ENCODE measurements at places on chromosomes 7 and 10.

DNA sequence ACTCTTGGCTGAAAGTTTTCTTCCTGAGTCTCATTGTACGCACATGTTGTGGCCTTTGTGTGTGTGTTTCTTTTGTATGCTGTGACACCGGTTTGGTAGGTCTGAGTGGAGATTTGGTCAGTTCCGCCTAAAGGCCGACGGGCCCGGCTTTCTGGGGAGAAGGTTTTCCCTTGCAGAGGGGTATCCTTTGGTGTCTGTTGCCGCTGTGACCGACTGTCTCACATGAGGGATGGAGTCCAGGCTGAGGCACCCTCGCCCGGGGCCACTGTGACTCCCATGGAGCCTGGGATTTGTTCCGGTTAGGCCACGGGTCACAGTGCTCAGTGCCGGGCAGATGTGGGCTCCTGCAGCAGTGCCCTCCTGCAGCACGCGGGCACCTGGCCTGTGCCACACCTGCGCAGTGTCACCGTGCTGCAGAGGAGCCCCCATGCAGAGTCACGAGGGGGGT, 19.4 kb downstream of the INPP5A start:
- no peak for DNase-seq

DNA sequence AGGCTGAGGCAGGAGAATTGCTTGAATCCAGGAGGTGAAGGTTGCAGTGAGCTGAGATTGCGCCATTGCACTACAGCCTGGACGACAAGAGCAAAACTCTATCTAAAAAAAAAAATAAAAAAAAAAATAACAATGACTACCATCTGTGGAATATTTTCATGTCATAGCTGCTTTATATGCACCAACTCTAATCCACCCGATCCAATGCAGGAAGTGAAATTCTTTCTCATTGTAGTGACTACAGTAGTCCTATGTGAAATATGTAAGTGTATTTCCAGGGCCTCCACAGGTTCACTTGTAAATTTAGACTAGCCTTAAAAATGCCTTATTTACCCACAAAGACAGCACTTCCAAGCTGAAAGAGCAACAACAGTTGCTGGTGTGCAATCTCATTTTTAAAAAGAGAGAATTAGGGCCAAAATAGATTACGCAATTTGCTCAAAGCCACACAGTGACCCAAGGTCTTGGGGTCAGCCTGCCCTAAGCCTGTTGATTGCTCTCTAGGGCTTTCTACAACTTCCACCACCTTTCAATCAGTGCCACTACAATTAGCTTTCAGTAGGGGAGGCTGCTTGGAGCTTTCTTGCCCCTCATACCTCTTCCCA, 25.8 kb upstream of the EGFR start:
- no peak for DNase-seq

DNA sequence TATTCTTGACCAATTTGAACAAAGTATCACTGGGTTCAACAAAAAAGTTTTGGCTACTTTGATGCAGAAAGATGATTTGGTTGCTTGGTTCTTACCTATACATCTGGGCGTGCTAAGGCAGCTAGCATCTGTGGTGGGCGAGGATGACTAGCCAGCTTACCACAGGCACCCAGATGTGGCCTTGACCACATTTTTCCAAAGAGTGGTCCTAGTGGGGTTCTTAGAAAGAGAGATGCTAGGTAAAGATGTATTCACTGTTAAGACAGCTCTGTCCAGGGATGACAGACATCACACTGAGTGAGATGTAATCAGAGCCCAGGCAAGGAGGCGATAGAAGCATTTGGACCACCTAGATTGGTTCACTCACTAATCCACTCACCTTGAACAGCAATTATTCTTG, 785 bp downstream of the DNTT start:
- no peak for DNase-seq

DNA sequence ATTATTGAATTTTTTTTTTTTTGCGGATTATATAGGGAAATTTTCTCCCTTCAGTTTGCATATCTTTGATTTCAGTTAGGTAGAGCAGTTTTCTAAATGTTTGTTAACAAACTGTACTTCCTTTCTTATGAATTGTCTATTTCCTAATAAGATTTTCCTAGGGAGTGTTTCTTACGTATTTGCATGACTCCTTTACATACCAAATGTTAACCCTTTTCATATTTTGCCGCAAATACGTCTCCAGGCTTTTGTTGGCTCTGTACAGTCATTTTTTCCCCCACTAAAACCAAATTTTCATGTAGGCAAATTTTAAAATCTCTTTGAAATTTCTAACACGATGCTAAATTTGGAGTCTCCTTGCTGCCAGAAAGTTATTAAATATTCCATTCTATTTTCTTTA, 1.9 kb upstream of the FRAT2 start:
- no peak for DNase-seq

DNA sequence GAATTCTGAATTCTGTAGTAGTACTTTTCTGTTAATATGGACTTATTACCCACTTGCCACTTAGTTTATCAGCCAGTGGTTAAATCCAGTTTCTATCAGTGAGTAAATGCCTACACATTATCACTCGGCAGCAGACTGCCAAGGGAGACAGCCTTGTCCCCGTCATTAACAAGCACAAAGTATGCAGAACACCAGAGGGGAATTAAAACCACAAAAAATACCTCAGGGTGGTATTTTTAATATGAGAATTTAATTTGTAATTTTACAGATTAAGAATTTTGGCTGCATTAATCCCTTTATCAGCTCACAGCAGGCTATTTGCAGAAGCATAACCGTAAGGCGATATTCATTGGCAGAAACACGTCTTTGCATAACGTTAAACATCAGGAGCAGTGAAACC, 150.0 kb upstream of the FZD1 start:
- DNase-seq = no peak

All from stimulated activated CD8-positive, alpha-beta memory T cell treated with anti-CD3 and anti-CD28 coated beads, Interleukin-7, amount 100 ng/mL, for 1 hour (primary cell).